NCI-H1048 (cell line): ENCODE measurements at places on chromosomes 16 and 17.

GRCh38 chr17:35713069-35713728 is 18.2 kb upstream of the RASL10B start:
- DNase-seq: no peak

DNA sequence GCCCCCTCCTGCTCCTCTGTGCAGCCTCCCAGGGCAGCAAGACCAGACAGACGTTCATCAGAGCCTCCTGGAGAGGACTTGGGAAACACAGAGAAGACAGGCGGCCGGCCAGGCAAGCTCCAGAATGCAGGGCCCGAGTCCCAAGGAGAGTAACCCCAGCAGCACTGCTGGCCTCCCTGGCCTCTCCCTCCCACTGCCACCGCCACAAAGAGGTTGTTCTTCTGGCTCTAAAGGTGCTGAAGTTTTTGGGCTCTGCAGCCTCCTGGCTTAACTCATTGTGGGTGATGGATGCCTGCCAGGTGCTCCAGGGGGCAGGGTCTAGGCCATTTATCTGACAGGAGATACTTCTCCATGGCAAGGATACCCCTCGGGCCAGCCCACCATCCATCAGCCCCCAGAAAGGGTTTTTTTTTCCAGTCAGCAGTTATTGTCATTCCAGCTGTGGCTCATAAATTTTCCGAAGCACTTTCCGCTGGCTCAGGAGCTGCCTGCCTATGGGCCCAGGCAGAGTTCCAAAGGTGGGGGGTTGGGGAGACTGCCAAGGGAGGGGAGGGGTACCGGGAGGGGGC is 32.0 kb upstream of the MRPS23 start:
- DNase-seq: no peak

- DNase-seq: no peak
Observed at GRCh38 chr17:17391668-17392370, 85.0 kb upstream of the MED9 start.

DNA sequence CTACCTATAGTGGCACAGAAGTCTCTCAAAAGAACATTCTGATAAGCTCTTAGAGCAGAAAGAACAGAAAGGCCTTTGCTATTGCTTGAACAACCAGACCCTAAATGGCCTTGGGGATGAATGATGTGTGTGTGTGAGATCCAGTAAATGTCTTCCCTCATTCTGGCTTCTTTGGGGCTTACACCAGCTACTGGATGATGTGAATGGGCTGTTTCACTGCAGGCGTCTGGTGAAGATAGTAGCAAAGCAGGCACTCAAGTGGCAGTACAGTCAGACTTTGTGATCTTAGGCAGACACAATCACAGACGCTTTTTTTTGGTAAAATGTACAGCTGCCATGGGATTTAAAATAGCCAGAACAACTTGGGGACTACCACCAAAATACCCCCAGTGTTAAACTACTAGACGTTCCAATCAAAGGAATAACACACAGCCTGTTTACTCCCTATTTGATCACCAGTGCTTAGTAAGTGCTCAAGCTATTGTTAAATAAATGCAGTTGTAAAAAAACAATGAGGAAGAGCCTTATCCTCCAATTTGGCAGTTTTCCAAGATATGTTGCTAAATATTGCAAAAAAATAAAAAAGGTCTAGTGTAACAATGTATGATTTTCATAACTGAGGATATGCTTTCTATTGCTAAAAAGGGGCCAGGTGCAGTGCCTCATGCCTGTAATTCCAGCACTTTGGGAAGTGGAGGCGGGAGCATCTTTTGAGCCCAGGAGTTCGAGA is 17.9 kb downstream of the NDUFAB1 start:
- DNase-seq: no peak

- no peak for DNase-seq
Observed at GRCh38 chr16:75062135-75062975, 54.2 kb downstream of the LDHD start.

DNA sequence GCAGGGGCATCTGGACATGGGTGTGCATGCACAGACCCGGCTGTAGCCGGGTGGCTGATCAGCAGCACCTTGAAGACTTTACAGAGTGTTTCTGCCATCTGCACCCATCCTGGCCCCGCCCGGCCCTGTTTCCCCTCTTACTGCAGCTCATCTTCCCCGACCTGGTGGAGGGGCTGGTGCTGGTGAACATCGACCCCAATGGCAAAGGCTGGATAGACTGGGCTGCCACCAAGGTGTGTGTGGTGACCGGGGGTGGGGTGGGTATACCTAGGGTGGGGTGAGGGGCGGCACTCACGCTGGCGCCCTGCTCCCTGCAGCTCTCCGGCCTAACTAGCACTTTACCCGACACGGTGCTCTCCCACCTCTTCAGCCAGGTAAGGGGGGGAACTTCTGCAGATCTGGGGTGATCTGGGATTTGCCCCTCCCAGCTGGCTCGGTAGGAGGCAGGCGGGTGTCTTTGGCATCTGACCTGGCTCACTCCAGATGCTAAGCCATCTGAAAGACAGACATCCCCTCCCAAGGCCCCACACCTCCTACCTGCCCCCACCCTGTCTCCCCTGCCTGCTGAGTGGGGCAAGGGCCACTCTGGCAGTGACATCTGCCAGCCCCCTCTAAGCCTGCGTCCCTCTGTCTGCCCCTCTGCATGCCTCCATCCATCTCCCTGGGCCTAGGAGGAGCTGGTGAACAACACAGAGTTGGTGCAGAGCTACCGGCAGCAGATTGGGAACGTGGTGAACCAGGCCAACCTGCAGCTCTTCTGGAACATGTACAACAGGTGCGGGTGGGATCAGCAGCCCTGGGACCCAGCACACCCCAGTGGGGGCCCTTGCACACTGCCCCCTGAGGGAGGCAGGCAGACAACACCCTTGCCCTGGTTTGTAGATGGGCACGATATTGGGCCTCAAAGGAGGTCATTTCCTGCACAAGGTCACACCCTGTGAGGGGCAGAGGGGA is 6.6 kb downstream of the NDRG4 start:
- no peak for DNase-seq

DNA sequence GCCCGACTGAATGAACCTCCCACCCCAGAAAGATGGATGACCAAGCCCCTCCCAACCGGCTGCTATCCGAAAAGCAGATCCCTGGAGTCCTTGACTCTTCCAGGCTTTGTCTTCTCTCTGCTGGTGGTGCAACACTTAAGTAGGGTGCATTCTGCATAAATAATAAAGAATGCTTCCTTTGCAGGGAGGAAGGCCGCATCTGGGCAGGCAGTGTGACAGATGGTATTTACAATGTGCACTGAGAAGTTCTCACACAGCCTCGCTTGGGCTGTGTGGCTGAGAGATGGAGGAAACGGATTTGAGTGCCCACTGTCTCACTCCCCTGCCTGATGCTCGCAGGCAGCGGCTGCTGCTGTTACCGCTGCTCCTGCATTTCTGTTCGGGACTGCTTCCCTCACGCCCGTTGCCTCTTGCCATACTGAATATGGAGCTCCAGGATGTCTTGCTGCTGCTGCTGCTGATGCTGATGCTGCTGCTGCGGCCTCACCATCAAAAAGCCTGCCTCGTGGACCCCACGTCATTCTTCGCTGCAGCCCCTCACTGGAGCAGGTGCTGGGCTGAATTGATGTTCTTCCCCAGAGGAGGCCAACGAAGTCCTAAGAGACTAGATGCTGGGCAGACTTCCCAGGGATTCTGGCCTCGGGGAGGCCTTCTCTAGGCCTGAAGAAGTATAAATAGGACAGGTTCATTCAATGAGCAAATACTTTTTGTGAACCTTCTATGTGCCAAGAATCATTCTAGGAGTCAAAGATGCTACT is 7.1 kb upstream of the RHBDL3 start:
- no peak for DNase-seq

GRCh38 chr16:67461600-67462278 is 19.2 kb downstream of the ATP6V0D1 start:
- no peak for DNase-seq

DNA sequence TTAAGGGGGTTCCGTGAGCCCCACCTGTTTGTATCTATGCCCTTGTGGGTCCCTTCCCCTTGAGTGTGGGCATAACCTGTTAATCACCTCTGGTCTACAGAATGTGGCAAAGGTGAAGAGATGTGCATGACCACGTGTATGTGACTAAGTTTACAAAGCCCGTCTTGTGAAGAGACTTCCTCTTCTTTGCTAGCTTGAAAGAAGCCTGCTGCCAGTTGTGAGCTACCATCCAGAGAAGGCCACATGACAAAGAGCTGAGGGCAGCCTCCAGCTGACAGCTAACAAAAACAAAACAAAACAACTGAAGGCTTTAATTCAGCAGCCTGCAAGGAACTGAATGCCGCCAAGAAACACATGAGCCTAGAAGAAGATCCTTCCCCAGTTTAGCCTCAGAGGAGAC is 112.0 kb downstream of the AXIN2 start:
- DNase-seq: no peak

GRCh38 chr17:58232707-58233156 is 5.7 kb upstream of the LPO start:
- DNase-seq: no peak

GRCh38 chr16:568401-569258 is 1.1 kb upstream of the PIGQ start:
- DNase-seq: no peak

DNA sequence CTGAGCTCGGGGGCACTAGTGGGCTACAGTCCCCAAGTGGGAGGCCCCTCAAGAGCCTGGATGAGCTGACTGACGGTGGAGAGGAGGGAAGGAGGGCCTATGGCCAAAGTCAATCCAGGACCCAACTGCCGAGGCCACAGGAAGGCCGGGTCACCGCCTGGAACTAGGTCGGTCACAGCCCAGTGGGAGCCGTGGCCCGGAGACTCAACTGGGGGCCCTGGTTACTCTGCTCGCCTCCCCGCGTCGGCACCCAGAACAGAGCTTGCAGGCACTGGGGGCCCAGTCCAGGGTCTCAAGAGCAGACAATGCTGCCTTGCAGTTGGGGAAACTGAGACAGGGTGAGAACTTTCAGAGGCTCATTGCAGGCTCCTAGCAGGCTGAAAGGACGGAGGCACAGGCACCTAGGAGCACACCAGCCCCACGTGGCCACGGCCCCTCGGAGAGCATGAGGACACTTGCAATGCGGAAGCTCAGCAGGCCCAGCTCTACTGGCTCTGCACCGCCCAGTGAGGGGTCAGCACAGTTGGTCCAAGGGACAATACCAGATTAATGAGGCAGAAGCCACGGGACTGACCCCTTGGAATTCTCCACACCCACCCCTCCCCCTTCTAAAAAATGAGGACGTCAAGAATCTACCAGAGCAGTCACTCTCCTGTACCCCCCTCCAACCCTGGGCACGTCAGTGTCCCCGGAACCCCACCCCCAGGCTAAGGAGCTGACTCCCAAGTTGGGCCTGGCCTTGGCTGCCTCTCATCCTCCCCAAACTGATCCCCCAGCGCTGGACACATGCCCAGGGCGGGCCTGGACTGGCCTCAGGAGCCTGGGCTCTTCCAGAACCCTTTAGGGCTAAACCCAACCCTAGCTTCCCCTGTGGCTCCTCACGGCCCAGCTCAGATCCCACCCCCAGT is 2.2 kb downstream of the HS3ST6 start:
- no peak for DNase-seq

DNA sequence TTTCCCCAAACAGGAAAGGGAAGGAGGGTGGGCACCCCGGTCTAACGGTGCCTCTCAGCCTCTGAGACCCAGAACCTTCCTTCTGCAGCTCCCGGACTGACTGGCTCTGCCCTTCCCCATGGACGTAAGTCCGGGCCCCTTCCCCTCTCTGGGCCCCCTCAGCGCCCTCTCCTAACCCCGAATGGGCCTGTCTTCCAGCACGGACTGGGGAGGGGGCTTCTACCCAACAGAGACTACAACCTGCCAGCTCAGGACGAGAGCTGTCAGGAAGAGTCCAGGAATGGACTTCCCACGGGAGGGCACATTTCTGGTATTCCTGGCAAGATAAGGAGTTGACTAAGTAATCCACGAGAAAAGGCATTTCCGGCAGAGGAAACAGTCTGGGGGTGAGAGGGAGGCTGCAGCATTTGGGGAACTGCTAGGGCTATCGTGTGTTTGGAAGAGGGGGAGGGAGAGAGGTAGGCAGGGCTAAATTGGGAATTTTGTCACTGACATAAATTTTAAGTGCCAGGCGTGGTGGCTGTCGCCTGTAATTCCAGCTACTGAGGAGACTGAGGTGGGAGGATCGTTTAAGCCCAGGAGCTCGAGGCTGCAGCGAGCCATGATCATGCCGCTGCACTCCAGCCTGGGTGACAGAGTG is 12.1 kb upstream of the ALDOA start:
- no peak for DNase-seq

GRCh38 chr17:75822119-75822799 is 21.9 kb downstream of the UNC13D start:
- no peak for DNase-seq

- DNase-seq: no peak
Observed at GRCh38 chr17:70405492-70406220, 236.3 kb downstream of the KCNJ2 start.

GRCh38 chr17:2815781-2816185 is 19.5 kb downstream of the RAP1GAP2 start:
- DNase-seq: no peak

DNA sequence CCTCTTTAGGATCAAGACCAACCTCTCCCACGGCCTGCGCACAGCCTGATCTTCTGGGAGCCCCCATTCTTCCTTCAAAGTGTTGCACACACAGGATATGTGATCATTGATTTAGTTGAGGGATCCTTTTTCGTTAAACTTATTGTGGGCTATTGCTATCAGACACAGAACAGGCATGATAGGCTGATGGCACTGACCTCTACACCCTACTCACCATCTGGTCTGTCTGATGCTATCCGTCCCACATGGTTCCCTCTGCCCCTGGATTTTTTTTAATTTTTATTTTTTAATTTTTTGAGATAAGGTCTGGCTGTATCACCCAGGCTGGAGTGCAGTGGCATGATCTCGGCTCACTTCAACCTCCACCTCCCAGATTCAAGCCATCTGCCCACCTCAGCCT is 19.2 kb upstream of the LITAF start:
- no peak for DNase-seq

DNA sequence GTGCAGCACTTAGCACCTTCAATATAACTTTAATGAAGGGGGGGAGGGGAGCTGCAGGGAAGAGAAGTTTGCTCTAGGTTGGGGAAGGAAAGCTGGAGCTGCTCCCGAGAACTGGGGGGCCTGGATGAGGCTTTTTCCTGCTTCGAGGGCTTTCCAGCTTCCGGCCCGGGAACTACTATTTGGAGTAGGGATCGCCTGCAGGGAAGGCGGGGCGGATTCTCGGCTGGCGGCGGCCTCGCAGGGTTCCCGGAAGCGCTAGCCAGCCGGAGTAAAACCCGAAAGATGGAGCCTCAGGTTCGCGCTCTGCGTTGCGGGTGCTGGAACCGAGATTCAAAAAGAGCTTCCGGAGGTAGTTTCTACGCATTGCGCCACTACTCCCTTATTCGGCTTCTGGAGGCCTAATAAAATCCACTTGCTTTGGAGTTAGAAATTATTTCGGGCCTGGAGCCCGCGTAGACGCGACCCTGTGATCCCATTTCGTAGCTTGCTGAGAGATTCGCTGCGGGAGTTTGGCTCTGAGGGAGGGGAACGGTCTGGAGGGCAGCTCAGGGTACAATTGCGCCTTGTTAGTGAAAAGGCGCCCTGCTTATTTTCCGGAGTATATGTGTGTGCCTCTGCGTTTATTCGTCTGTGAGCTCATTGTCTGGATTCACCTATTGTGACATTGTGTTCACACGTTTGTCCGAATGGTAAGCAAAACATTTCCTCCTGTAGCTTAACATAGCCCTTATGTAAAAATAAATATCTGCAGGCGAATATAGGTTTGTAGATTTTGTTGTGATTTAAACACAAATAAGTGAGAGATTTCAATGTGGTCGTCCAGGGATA is 652 bp downstream of the PRAC2 start:
- DNase-seq: no peak

GRCh38 chr17:65405563-65405962 is 155.9 kb downstream of the AXIN2 start:
- no peak for DNase-seq
